ENCODE measurements at places on chromosomes 4 and X.

DNA sequence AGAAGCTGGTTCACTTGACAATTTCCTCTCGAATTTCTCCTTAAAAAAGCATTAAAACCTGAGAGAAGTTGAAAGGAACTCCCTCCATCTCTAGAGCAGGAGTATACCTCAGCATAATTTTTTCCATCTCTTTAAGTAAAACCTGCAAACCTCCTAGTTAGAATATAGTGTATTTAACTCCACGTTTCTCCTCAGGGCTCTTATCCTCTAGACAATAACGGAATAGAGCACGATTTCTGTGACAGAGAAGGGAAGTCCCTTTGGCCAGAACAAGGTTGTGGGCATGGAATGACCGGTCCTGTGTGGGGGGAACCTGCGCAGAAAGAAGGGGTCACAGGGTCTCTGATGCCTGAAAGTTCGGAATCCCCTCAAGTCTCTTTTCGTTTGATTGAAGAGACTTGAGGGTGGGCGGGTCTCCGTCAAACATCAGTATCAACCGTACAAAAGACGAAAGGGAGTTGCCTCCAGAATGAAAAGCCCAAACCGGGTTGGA is 697 bp downstream of the ZNF280C start:
- no peak for DNase-seq

GRCh38 chr4:47719576-47719975 is 118.3 kb downstream of the CORIN start:
- DNase-seq, result no peak

DNA sequence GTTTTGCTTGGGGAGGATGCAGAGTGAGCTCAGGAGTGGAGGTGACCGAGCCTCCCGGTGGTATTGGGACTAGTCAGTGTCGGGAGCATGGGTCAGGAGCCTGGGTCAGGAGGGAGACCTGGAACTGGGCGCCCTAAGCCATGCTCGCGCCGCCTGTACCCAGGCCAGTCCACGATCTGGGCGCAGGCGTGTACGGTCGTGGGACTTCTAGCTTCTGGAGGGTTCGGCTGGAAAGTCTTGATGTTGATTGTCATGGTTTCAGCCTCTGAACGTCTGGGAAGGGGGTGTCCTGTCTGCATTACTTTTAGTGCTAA is 244 bp downstream of the EIF2S3 start:
- DNase-seq, result no peak

DNA sequence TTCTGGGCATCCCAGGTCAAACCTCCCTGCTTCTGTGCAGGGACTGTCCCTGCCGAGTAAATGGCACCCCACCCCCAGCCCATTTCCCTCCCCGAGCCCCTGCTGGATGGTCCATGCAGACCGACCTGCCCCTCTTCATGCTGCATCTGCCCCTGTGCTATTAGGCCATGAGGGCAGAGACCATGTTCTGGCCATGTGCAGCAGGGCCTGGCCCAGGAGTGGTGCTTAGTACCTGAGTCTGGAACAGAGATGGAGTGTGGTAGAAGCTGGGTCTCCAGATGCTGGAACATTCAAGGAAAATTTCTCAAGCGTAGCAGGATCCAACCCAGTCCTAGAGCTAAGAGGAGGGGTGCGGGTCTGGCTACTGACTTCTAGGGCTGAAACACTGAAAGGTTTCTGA is 15.3 kb upstream of the UBA1 start:
- DNase-seq, result no peak

DNA sequence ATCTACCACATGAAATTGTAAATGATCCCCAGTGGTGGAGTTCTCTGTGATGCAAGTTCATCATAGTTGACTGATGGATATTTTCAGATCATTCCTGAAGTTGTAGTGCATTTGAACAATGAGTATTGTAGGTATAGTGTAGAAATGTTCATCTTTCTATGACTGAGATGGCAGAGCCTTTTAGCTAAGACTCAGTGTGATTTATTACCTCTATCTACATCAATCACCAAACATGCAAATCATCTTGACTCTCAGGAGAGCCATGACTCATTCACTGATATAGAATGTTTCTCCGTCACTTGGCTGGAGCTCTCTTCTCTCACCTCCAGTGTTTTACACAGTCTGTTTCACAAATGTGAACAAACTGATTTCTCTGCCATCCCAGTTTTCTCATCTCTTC is 392.6 kb downstream of the IL1RAPL1 start:
- DNase-seq, result no peak

- DNase-seq, result no peak
Observed at GRCh38 chrX:10173331-10173900, 16.6 kb downstream of the CLCN4 start.

- DNase-seq, result no peak
Observed at GRCh38 chr4:185215261-185215660, 5.9 kb downstream of the SNX25 start.

GRCh38 chr4:29220761-29221160 is 1499.4 kb upstream of the PCDH7 start:
- DNase-seq, result no peak
